ENCODE measurements at places on chromosomes 16 and 17.
A peak's percentile ranks its signal among the peaks of the same experiment; 100 is the strongest.

DNA sequence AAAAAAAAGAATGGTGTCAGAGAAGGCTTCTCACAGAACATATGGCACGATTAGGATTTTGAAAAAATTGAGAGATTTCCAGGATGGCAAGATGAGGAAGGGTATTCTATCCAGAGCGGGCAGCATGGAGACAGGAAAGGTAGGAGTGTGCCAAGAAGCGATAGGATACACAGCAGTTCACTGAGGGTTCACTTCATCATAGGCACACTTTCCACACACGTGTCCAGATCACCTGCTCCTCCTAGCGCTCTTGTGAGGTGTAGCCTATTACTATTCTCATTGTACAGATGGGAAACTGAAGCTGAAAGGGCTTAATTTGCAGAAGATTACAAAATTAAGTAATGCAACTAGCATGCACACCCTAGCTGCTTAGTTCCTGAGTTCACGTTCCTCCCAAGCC is 6.2 kb upstream of the ELAC2 start:
- no peak for DNase-seq

DNA sequence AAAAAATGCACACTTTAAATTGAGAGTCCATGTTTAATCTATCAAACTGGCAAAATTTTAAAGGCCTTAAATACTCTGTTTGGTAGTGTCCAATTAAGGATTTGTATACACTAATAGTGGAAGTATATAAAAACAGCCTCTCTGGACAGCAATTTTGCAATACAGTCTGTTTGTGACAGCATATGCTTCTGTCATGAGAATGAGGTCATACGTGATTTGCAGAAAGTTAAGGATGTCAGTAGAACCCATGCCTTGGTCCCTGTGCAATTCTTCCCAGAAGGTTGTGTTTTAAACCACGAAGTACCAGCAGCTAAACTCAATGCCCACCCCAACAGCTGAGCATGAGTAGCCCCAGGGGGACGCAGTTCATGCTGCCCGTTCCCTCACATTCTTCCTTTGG is 78.4 kb downstream of the AIPL1 start:
- no peak for DNase-seq

GRCh38 chr17:50593321-50593720 is 32.8 kb downstream of the CACNA1G start:
- DNase-seq, result peak; percentile 33

DNA sequence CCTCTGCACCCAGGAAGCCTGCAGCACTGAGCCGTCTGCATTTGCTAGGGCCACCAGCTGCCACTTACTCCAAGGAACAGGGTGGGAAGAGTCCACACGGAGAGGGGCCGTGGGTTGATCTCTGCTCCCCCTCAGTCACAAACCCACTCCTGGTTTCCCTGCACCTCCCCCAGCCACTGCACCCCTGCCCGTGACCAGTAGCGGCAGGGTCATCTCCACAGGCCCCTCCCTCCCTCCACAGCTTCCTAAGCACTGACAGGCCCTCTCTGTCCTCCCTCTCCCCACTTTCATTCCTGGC is 75.2 kb downstream of the RBFOX3 start:
- DNase-seq, result no peak

GRCh38 chr17:48553826-48554225 is 8.9 kb upstream of the HOXB2 start:
- no peak for DNase-seq

- no peak for DNase-seq
Measured at GRCh38 chr17:82970818-82971590, 108.4 kb upstream of the METRNL start.

DNA sequence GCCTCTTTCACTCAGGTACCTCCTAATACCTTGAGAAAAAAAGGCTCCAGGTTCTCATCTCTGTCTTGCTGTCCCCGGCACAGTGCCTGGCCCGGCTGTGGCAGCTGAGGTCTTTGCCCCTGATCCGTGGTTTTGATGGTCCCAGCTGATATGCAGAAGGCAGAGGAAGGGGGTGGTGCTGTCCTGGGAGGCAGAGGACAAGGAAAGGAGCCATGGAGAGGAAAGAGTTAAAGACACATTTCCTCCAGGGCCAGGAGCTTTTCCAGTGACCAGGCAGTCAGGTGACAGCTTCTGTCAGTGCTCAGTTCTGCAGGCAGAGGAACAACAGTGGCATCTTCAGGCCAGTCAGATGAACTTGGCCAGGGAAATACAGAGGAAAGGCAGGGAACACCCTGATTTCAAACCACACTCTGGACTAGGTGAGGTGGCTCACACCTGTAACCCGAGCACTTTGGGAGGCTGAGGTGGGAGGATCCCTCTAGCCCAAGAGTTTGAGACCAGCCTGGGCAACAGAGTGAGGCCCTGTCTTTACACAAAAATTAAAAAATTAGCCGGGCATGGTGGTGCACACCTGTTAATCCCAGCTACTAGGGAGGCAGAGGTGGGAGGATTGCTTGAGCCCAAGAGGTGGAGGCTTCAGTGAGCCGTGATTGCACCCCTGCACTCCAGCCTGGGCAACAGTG is 3.3 kb upstream of the COG1 start:
- peak; percentile 32 for DNase-seq

DNA sequence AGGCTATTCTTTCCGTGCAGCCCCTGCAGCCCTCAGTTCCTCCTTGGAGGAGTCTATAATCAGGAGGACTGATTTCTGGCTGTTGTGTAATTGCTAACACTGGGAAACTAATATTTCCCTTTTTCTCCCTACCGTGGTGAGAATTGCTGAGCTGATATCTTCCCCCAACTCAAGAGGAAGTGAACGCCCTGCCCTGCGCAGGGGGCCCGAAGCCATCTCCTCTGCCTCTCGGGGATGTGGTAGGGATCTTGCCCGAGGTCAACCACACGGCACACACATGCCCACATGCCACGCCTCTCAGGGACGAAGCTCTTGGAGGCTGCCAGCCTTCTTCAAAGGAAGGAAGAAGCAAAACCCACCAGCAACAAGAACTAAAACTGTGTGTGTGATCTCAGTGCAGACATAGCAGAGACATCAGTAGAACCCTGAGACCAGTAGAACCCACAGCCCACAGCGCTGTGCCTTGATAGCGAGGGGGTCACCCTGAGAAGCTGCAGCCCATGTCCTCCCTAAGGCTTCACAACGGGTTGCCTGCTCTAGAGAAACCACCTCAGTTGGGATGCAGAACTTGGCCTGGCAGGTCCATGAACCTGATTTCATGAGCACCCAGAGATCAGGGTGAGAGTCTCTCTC is 8.9 kb upstream of the ULK2 start:
- DNase-seq, result no peak

DNA sequence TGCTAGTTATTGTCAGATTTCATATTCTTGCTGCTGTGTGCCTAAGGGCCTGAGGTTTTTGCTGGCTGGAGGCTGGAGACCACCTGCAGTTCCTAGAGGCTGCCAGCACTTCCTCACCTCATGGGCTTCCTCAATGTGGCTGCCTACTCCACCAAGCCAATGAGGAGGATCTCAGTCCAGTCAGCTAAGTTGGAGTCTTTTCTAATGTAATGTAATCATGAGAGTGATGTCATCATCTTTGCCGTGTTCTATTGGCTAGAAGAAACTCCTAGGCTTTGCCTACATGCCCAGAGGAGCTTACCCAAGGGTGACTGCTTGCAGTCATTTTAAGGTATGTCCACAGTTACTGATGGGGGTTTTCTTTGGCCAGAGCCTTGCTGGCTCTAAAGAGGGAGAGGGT is 53.0 kb downstream of the SOCS3 start:
- no peak for DNase-seq

- peak; percentile 77 for DNase-seq
Measured at GRCh38 chr17:58755577-58756245, at the start of gene PPM1E. Gene PPM1E (plus strand): TSS chr17:58755854.

DNA sequence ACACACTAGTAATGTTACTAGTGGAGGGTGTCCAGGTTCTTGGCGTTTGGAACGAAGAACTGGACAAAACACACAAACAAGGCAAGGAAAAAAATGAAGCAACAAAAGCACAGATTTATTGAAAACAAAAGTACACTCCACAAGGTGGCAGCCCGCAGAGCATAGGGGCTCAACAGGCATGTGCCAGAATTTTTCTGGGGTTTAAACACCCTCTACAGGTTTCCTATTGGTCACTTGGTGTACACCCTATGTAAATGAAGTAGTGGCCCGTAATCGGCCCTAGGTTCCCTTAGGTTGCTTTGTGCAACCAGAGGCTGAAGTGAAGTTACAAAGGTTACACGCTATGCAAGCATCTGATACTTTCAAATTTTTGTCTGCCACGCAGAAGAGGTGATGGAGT is 8.1 kb downstream of the OR2C1 start:
- DNase-seq, result no peak

DNA sequence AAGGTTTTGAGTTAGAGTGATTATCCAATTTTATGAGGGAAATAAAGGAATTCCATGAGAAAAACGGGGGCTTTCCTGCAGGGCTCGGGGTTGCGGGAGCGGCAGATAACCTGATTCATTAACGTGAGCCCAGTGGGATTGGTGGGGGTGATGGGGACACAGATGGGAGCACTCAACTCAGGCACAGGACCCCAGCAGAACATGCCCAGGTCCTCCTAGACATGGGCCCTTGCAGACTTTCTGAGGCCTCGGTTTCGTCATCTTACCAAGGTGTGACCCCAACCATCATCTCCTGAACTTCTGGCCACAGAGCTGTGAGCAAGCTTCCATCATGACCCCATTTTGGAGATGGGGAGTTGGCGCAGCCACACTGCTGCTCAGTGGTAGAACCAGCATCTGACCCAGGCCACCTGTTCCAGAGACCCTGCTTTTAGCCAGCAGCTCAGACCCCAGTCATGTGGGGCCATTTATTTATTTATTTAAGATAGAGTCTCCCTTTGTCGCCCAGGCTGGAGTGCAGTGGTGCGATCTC is 22.3 kb downstream of the CARHSP1 start:
- DNase-seq, result no peak

DNA sequence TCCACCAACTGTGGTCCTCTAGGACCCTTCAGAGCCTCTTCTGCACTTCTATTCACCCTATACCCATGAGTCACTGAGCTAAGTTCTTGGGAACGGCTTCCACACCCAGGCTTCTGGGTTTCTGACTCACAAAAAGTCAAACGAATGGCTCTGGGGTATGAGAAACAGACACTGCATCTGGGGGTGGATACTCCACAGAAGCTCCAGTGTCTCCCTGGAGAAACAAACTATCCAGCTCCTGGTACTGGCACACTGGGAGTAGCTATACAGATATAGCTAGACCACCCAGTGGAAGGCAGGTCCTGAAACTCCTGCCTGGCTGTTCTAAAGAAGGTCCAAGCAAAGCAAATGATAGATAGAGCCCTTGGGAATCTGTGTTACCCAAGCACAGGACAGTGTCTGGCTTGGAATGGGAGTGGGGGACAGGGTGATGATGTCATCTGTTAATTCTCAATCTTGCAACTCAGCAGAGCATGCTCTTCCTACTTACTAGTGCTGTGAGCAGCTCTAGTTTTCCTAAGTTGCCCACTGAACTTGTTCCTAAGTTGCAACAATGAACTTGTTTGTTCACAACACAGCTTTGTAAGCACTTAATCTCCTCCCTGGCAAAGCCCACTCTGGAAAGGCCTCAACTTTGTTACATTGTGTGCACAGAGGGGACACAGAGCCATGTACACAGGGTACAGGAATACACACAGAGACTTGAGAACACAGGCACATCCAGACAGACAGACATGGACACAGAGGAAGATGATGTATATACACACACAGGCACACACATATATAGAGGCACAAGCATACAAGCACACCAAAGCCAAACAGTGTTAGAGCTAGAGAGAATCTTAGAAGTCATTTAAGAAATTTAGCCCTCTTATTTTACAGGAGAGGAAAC is 6.7 kb downstream of the MMP28 start:
- DNase-seq, result no peak

GRCh38 chr16:86129541-86129940 is 230.6 kb downstream of the IRF8 start:
- no peak for DNase-seq
